Uterine smooth muscle cell (primary cell): ENCODE measurements at places on chromosomes 12 and 14. TPM values are rescaled to one million over a fixed set of nuclear protein-coding genes. Genes with fewer than 3 reads are reported as not detected.

The TBX5 gene
- total RNA-seq: 0.11 and 0.12 TPM in 2 replicates

The KRT79 gene
- total RNA-seq: not detected in 2 replicates

The PLEKHG7 gene
- not detected in 2 replicates for total RNA-seq

The PRR4 gene
- total RNA-seq: 1.1 and 1.4 TPM in 2 replicates

The NFE2 gene
- total RNA-seq: not detected in 2 replicates

The CLEC2A gene
- not detected in 2 replicates for total RNA-seq

The APAF1 gene
- total RNA-seq: 28.6 and 29.7 TPM in 2 replicates

The GLS2 gene
- total RNA-seq: 0.22 and 0.25 TPM in 2 replicates

The MANSC1 gene
- 0.50 and 0.55 TPM in 2 replicates for total RNA-seq

The MUCL1 gene
- not detected in 2 replicates for total RNA-seq

The COL2A1 gene
- total RNA-seq: not detected in 2 replicates

The NDRG2 gene
- 0.44 and 0.75 TPM in 2 replicates for total RNA-seq

The INHBC gene
- total RNA-seq: not detected in 2 replicates

The SERPINA1 gene
- 0.22 TPM in 1 of 2 replicates, not detected in the other for total RNA-seq

The METTL17 gene
- total RNA-seq: 42.4 and 75.1 TPM in 2 replicates

The TMEM233 gene
- 0.11 and 0.12 TPM in 2 replicates for total RNA-seq

The SPX gene
- total RNA-seq: 0.25 and 0.77 TPM in 2 replicates

The YLPM1 gene
- 30.2 and 37.4 TPM in 2 replicates for total RNA-seq

The KRT73 gene
- total RNA-seq: not detected in 2 replicates

The TMEM253 gene
- total RNA-seq: not detected in 2 replicates

The RASSF8 gene
- total RNA-seq: 118 and 128 TPM in 2 replicates

The FRS2 gene
- 40.2 and 40.7 TPM in 2 replicates for total RNA-seq

The CLEC9A gene
- total RNA-seq: not detected in 2 replicates

The GAS2L3 gene
- 44.6 and 87.9 TPM in 2 replicates for total RNA-seq

The TMEM121 gene
- 9.2 and 10.7 TPM in 2 replicates for total RNA-seq

The MDP1 gene
- total RNA-seq: 18.9 and 23.2 TPM in 2 replicates

The KRT5 gene
- total RNA-seq: 0.22 TPM in 1 of 2 replicates, not detected in the other

The CHST11 gene
- total RNA-seq: 5.7 and 6.1 TPM in 2 replicates

The SSTR1 gene
- total RNA-seq: 6.8 and 22.0 TPM in 2 replicates

The SYT10 gene
- total RNA-seq: not detected in 2 replicates

The KRT80 gene
- total RNA-seq: 0.11 and 0.25 TPM in 2 replicates

The MIP gene
- not detected in 2 replicates for total RNA-seq

The IAPP gene
- not detected in 2 replicates for total RNA-seq

The SCNN1A gene
- under 0.01 TPM in 1 of 2 replicates, not detected in the other for total RNA-seq

The PTCSC3 gene
- total RNA-seq: not detected in 2 replicates

The KRT6B gene
- total RNA-seq: under 0.01 TPM in 1 of 2 replicates, not detected in the other

The SCAF11 gene
- 52.1 and 55.0 TPM in 2 replicates for total RNA-seq

The TMEM52B gene
- total RNA-seq: not detected in 2 replicates

The CDK4 gene
- total RNA-seq: 177 and 190 TPM in 2 replicates
